A172 (cell line): ENCODE measurements at places on chromosomes 3 and 15.
A peak's percentile ranks its signal among the peaks of the same experiment; 100 is the strongest.

- DNase-seq = peak; percentile 77
Measured at GRCh38 chr3:111913163-111913763, 54.2 kb downstream of the PHLDB2 start.

DNA sequence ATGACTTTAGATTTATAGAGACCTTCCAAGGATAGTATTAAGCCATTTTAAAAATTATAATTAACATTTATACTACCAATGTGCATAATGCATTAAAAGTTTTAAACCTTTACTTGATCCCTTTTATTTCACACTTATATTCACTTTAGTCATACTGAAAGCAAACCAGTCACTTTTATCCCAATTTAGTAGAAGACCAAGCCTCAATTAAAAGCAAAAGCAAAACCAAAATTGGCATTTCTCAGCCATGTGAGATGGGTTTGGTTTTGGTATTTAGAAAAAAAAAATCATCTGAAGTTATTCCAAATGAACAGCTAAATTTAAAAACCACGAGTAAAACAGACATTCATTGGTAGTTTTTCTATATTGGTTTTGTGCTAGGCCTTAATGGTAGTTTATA is 249.4 kb downstream of the LPP start:
- no peak for DNase-seq

- peak; percentile 89 for DNase-seq
Measured at GRCh38 chr15:59221511-59222505, 15.2 kb downstream of the LDHAL6B start.

GRCh38 chr3:133905376-133905775 is 9.7 kb upstream of the RAB6B start:
- no peak for DNase-seq

DNA sequence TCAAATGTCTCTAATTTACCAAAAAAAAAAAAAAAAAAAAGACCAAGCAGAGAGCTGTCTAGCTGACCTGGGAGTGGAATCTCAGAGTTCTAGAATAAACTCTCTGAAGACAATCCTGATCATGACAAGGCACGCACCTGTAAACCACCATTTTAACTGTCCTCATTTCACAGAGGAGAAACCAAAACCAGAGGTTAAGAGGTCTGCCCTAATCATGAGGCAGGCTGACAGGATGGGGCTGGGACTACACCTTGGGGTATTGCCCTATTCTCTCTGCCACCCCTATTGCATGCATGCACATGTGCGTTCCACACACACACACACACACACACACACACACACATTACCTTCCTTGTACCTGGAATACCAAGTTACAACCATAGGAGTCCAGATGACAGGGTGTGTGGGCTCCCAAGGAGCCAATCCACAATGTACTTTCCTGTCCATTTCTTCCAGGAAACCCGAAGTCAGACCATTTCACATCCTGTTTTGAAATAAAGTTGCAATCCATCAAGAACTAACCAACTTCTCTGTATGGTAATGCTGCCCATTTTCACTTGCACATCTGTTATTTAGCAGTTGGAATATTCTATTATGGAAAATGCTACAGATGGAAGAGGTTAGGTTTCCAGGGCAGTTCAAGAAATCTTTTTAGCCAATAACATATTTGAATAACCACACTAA is 34.6 kb downstream of the HSPBAP1 start:
- no peak for DNase-seq

GRCh38 chr3:97131476-97131875 is 317.1 kb downstream of the EPHA6 start:
- no peak for DNase-seq

DNA sequence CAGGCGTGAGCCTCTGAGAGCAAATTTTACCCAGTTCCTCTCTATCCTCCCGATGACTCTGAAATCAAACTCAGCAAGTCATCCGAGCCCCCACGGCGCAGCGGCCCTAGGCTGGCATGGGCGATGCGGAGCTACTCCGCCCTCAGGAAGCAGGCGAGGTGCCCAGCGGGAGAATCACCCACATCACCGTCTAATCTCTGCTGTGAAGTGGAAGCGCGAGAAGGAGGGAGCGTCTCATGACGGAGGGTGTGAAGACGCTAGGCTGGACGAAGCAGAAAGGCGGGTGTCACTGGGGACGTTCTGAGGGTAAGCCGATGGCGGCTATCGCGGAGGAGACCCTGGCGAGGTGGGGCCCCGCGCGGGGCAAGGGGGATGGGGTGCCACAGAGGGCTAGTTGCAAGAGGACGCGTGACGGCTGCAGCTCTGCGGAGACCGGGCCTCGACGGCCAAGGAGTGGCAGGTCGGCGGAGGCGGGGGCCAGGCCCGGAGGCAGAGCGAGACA is 9.1 kb upstream of the GNAI2 start:
- DNase-seq = no peak

DNA sequence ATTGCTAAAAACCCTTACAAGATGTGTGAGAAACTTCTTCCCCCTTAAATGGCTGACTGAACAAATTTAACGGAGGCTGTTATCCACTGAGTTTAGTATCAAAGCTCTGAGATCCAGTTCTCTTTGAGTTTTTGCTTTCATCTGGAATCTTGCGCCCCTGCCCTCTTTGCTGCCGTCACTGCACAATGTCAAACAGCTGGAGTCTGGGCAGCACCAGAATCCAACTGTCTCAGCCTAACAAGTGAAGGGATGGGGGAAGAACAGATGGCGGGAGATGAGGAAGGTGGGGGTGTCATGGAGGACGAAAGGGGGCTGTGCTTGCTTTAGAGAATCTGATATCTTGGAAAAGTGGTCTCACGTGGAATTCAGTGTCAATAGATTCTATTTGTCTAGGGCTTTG is 7.0 kb upstream of the BOC start:
- no peak for DNase-seq

DNA sequence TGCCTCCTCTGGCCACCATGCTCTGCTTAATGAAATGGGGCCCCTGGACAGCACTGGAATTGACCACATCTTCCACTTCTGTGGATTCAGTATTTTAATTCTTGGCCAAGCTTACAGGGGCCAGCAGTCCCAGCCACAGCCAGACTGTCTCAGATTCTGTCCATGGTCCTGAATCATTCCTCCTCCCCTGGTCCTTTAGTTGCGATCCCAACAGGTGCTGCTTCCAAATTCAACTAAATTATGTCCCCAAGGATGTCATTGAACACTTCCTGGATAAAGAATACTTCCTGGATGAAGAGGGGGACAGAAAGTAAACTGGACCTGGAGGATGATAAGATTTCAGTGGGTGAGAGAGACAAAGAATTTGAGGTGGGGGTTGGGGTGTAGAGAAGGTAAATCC is 111.1 kb upstream of the FOXB1 start:
- peak; percentile 17 for DNase-seq

DNA sequence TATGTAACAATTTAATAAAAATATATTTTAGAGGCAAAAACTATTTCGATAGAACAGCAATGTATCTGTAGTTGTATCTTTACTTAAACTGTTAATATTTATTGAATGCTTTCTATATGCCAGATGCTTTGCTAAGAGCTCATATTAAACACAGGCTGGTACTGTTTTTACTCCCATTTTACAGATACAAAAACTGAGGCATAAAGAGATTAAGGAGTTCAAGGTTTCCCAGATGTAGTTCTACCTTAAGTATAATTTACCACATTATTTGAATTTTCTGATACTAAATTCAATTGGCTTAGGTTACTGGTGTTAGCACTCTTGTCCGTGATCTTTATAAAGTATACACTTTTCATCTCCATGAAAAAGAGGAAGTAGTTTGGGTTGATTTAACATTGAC is 149.8 kb downstream of the ROBO2 start:
- no peak for DNase-seq

DNA sequence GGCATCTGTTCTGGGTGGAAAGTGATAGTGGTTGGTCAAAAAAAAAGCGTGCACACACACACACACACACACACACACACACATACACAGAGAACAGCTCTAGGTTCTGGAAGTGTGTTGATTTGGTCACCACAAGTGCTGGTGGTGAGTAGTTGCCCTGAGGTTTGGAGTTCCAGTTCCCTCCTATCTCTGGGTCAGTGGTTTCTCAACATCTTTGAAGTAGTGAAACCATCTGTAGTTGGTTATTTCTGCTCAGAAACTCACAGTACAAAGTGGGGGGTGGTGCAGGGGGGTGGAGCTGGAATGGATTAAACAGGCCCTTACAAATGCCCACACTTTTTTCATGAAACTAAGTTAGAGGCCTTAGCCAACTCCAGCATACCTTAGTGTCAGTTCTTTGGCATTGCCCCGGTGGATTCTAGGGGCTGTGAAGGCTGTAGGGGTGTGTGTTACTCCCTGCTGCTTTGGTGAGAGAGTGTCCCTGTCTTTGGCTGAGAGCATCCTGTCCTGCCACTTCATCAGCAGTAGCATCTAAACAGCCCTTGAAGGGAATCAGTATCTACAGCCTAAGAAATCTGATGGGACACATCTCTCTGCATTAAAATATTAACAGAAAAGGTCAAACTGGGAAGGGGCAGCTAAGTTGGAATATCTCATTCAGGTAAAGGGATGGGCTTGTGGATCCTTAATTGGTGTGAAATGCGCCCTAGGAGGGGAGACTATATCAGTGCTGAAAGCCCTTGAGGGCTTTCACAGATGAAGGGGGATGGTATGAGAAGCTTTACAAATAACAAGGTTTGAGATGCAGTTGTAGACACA is 20.6 kb downstream of the SMAD3 start:
- no peak for DNase-seq

DNA sequence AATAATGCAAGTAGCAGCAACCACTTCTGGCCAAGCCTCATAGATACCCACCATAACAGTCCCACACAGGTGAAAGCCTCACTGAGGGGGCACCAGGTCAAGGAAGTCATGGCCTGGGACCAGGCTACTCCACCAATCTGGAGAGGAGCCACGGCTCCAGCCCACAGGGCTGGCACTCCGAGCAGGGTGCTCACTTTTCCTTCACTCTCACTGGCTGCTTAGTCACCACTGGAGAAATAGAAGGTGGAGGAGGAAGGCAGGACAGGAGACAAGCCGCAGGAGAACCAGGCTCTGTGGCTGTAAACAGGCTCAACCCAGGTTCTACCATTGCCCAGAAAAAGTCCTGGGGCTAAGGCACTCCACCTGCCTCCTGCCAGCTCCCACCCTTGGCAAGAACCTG is 1.2 kb downstream of the USP19 start:
- DNase-seq = no peak
